ENCODE measurements at places on chromosomes 7 and 10. TPM values are rescaled to one million over a fixed set of nuclear protein-coding genes. Genes with fewer than 3 reads are reported as not detected.

Gene GTPBP10
- total RNA-seq = 35.4 TPM

GRCh38 chr10:127996586-127996985 is 89.7 kb downstream of the PTPRE start:
- DNase-seq = no peak

Gene SFTPA1
- total RNA-seq = 6.3 TPM

GRCh38 chr7:135175931-135176330 is 5.4 kb upstream of the CYREN start:
- DNase-seq = no peak

Gene INSYN2A
- not detected for total RNA-seq

- no peak for DNase-seq
Measured at GRCh38 chr7:25752967-25753791, 398.8 kb upstream of the NFE2L3 start.

- no peak for DNase-seq
Measured at GRCh38 chr7:28301148-28301641, 111.1 kb upstream of the CREB5 start.

Gene GIMAP4
- 52.8 TPM for total RNA-seq
